ENCODE measurements at places on chromosomes 7 and 10.

- DNase-seq = no peak
These were observed 132.4 kb upstream of the FOXK1 start for GRCh38 chr7:4549681-4550080.

- DNase-seq = no peak
These were observed 6.3 kb upstream of the HGF start for GRCh38 chr7:81776161-81776560.

DNA sequence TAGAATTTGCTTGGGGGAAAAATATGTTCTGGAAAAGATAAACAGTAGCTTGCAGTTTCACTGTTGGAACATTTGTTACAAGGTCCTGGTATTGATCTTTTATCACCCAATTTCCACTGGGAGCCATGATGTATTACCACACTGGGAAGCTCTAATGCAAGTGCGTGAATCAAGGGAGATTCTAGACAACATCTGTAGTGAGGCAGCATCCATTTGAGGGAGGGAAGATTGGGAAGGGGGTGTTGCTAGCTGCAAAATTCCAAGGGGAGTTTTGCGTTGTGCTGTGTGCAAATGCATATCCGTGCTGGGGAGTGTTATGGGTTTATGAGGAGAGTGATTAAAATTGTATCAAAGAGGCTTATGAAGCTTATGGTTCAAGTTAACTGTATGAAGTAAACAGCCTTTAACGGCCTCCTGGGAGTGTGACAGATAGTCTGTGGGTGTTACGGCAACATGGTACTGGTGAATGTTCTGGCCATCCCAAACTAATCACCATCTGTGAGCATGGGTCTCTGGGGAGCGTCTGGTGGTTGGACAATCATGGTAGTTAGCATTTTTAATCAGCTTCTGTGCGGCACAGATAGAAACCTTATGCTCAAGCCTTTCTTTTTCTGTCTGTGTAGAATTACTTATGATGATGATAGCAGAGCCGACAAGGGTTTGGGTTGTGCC is 601.9 kb upstream of the GALNT17 start:
- no peak for DNase-seq

DNA sequence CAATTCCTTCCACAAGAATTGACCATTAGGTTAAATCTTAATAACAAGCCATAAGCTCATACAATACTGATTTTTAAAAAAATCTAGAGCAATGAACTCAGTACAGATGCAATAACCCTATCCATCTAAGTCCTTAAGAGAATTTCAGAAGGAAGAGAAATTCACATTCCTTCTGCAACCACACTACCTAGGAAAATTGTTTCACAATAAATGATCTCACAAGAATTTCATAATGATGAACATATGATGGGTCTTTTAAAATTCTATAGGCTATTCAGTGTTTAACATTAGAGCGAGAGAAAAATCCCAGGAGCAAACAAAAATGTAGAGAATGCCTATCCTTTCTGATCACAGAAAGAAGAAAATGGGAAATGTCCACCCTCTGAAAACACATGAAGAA is 70.0 kb upstream of the MAGI2 start:
- DNase-seq = no peak

DNA sequence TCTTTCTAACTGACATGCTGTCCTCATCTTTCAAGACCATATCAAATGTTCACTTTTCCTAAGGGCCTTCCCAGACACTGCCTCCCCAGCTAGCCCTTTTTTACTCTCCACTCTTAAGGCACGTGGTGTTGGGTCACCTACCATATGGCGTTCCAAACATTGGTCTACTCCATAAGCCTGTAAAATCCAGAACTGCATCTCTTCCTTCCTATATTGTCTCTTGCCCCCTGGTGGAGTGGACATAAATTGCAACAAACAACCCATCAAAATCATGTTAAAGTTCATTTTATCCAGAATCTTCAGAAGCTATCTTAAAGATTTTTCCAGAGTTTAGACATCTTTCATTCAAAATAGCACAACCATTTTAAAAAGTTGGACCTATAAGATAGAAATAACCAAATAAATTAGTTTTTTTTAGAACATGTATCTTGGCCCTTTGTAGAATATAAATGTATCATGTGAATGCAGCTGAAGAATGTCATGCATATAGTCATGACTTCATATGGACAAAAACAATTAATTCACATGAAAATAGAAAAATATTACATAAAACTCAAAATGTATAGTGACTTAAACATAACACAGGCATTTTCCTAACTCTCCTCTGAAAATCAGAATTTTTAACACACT is 180.6 kb upstream of the CHRM2 start:
- no peak for DNase-seq

DNA sequence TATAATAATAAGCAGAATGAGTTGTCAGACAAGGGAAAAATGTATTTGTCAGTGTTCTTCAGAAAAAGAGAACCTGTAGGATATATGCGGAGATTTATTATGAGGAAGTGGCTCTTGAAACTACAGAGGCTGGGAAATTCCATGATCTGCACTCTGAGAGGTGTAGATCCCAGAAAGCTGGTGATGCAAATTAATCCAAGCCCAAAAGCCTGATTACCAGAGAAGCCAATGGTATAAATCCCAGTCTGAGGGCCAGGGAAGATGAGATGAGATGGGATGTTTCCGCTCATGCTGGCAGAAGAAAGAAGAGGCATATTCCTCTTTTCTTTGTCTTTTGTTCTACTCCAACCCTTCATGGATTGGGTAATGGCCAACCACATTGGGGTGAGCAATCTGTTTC is 732.8 kb upstream of the IGFBP3 start:
- DNase-seq = no peak

GRCh38 chr10:110967645-110968044 is 48.2 kb downstream of the SHOC2 start:
- no peak for DNase-seq

Measured in NCI-H1930 (cell line).